HFFc6 (cell line): ENCODE measurements at places on chromosomes 6 and 20. TPM values are rescaled to one million over a fixed set of nuclear protein-coding genes. Genes with fewer than 3 reads are reported as not detected.

TREML2 gene
- not detected in 3 replicates for total RNA-seq

CTCFL gene
- not detected in 3 replicates for total RNA-seq

TGM3 gene
- total RNA-seq: 0.09 to 0.29 TPM (median 0.11 TPM) in 3 replicates

KCNK16 gene
- not detected in 3 replicates for total RNA-seq

AIF1 gene
- not detected in 3 replicates for total RNA-seq

RAET1L gene
- total RNA-seq: not detected in 2 replicates

KHDC1 gene
- 4.1 and 6.2 TPM in 2 replicates for total RNA-seq

CASS4 gene
- total RNA-seq: 0.50 to 0.69 TPM (median 0.66 TPM) in 3 replicates

KIF6 gene
- not detected in 3 replicates for total RNA-seq

IPCEF1 gene
- total RNA-seq: not detected in 2 replicates
